CD4-positive, alpha-beta T cell treated with Interferon gamma for 1 hour (primary cell): ENCODE measurements at places on chromosomes 5 and 9.

- DNase-seq, result no peak
Observed at GRCh38 chr9:107759823-107760166, 270.2 kb upstream of the KLF4 start.

DNA sequence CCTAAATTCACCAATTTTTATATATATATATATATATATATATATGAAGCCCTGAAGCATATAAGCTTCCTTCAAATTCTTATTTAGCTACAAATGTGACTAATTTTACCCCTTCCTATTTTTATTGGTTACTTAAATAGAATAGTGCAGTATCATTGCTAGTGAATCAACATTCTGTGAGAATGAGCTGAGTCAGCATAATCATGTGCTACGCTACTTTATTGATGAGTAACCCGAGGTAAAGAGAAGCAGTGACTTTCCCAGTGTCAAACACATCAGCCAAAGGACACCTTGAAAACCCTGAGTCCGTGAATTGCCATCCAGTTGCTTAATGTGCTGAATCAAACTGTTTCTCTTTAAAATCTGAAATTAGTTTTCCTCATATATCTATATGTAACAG lies 546.2 kb downstream of the DMRTA1 start:
- DNase-seq, result no peak

- DNase-seq, result no peak
Observed at GRCh38 chr9:19028835-19029451, 4.1 kb downstream of the SAXO1 start.

DNA sequence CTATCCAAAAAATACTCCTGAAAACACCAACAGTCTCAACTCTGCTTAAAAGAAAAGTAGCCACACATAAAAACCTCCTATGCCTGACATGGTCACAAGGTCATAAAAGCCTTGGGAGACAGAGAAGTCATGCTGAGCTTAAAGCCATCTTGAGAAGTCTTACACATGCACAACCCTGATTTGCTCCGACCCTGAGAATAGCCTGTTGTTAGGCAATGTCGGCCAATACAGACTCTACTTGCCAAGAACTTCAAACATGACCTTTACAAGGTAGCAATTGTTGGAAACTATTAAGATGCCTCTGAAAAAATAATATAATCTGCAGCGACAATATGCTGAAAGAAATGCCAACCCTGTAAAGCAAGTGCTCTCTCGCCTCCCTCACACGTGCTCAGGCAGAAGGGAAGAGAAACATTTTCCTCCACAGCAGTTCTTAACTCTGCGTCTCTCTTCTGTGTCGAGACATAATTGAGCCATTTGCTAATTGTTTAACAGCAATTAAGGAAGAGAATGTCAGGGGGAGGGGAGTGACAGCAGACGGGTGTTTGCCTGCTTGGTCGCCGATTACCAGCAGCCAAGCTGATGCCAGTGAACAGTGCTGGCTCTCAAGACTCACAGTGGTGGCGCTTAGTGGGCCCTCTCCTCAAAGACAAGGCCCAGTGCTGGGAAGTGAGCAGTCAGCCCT lies 393.6 kb downstream of the SPOCK1 start:
- DNase-seq, result no peak

- no peak for DNase-seq
Observed at GRCh38 chr5:149796836-149797235, 66.7 kb downstream of the PPARGC1B start.

DNA sequence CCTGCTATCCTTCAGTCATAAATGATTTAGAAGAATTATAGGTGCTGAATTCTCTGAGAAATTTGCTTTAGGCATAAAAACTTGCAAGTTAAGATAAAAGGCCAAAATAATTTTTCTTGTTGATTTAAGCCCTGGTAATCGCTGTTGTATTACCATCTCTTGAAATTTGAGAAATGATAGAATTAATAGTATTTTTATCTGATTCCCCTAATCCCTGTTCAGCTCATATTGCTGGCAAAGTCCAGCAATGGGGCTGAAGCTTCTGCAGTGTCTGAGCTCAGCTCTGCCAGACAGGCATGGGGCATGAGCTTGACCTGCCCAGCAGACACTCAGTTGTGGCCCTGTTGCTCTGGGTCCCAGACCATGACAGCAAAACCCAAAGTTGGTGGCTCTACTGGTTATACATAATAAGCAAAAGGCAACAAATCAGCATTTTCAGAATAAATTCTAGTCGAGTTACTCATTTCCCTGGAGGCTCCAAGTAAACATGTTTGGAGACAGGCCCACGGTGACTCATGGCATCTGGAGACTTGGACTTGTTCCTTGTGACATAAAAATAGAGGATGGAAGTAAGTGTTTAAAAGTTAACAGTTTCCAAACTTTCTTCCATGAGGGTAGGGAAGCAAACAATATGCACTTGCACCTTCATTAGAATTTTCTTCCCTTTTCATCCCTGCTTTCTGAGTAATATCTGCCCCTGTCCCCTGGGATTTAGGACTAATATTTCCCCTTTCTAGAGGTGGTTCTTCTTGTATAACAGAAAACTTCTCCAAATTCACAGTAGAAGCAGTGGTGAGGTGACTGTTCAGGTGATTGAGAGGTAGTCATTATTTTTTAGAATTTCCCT lies 60.2 kb upstream of the SLC2A8 start:
- no peak for DNase-seq

GRCh38 chr5:179345183-179345432 lies 153 bp downstream of the ADAMTS2 start:
- DNase-seq, result no peak

DNA sequence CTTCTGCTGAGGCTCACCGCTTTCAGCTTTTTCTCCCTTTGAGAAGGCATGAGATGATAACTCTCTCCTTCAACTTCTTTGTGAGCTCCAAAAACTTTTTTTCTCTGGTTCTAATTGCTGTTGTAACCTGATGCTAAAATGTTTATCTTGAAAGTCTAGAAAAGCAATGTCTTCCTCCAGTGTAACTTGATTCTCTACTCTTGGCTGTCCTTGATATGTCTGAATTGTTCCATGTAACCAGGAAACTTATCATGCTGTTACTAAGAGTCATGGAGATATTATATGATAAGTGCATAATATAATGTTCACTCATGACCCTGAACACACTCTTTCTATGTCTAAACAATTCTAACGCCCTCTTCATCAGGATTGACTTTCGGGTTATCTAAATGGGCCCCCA lies 128.0 kb upstream of the ABCA1 start:
- no peak for DNase-seq

GRCh38 chr9:116411506-116411905 lies 257.9 kb downstream of the PAPPA start:
- DNase-seq, result no peak

DNA sequence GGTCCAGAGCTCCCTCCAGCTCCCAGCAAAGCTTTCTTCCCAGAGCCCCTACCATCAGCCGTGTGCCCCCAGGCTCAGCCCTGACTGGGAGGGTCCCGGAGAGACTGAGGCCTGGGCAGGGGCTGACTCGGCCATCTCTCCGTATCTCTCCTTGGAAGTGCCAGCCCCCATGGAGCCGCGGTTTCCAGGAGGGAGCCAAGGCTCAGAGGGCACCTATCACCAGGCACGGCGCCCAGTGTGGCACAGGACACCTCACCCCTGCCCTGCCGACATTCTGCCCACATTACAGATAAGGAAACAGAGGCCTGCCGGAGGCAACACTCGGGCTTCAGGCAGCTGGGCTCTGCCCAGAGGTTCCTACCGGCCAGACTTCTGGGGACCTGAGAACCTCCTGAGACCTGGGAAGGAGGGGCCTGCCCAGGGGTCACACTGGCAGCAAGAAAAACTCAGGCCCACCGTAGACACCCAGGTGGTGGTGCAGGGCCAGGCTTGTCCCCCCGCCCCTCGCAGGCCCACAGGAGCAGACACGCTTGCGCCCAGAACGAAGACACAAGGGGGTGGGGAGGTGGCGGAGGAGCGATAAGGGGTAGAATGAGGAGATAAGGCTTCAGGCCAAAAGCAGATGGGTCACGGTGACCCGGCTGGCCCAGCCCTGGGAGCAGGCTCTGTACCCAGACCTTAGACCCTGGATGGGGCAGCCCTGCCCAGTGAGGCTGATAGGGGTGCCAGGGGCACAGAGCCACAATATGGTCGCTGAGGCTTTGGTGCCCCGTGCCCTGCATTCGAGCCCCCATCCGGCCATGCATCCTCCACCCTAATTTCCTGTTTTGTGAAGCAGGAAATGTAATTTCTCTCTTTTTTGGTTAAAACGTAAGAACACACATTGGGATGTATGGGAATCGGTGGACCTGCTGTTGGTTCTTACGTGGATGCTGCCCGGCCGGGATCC lies 11.8 kb downstream of the NR5A1 start:
- no peak for DNase-seq

GRCh38 chr5:156474251-156474650 lies 147.3 kb downstream of the SGCD start:
- no peak for DNase-seq

DNA sequence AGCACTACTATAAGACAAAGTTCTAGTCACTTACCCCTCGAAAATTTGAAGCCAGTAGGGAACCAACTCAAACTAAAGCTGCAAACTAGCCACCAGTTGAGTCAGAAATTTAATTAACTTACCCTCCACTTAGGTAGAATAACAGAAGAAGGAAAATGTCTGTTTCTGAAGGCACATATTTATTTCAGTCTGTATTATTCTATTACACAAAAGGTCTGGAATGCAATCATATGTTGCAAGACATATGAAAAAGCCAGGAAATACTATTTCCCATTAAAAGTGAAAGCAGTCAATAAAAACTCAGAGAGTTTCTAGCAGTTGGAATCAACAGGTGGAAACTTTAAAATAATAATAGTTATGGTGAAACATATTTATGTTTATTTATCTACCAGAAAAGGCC lies 79.2 kb upstream of the SLCO4C1 start:
- DNase-seq, result no peak

GRCh38 chr5:146173597-146173996 lies 8.9 kb downstream of the LARS1 start:
- no peak for DNase-seq

DNA sequence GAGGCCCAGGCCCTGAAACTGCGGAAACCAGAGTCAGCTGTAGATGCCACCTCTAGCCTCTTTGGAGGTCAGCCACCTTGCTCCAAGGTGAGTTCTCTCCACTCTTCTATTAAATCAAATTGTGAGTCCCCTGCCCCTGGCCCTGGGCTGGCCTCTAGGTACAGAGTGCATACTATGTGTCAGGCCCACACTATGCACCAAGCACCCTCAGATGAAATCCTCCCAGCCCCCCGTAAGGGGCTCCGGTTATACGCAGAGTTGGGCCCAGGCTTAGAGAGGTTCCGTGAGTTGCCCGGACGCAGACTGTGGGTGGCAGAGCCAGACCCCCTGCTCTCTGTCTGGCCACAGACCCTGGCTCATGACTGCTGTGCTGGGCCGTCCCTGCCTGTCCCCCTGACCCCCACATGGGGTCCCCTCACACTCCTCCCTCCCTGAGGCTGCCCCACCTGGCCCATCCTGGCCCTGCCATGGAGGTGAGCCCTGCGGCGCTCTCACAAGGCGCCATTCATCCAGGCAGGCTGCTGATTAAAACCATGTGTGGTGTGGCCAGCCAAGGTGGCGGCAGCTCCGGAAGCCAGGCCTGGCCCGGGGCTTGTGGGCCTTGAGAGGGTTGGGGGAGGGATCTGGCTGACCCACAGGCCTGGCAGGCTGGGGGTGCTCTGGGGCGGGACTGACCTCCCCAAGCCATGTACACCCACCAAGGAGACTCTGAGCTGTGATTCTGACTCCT lies 65.5 kb upstream of the SYNPO start:
- no peak for DNase-seq

GRCh38 chr9:83501565-83501964 lies 36.6 kb downstream of the FRMD3 start:
- DNase-seq, result no peak

DNA sequence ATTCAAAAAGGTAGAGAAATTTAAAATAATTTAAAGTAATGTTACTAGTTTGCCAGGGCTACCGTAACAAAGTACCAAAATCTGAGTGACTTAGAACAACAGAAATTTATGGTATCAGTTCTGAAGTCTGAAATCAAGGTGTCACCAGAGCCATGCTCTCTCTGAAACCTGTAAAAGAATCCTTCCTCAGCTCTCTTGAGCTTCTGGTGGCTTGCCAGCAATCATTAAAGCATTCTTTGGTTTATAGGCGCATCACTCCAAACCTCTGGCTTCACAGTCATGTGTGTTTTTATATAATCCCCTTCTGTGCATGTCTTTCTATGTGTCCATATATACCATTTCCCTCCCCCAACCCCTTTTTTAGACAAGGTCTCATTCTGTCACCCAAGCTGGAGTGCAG lies 220.3 kb downstream of the COX7C start:
- DNase-seq, result no peak
